ENCODE measurements at places on chromosomes 7 and 10. TPM values are rescaled to one million over a fixed set of nuclear protein-coding genes. Genes with fewer than 3 reads are reported as not detected.

ATG9B gene
- 1.00 TPM for total RNA-seq

APBB1IP gene
- total RNA-seq = not detected

MET gene
- 276 TPM for total RNA-seq

TRPV5 gene
- not detected for total RNA-seq

EZH2 gene
- total RNA-seq = 6.5 TPM
